ENCODE measurements at places on chromosomes 6 and 20.

- no peak for DNase-seq
Measured at GRCh38 chr6:162690158-162690557, 37.4 kb downstream of the PRKN start.

DNA sequence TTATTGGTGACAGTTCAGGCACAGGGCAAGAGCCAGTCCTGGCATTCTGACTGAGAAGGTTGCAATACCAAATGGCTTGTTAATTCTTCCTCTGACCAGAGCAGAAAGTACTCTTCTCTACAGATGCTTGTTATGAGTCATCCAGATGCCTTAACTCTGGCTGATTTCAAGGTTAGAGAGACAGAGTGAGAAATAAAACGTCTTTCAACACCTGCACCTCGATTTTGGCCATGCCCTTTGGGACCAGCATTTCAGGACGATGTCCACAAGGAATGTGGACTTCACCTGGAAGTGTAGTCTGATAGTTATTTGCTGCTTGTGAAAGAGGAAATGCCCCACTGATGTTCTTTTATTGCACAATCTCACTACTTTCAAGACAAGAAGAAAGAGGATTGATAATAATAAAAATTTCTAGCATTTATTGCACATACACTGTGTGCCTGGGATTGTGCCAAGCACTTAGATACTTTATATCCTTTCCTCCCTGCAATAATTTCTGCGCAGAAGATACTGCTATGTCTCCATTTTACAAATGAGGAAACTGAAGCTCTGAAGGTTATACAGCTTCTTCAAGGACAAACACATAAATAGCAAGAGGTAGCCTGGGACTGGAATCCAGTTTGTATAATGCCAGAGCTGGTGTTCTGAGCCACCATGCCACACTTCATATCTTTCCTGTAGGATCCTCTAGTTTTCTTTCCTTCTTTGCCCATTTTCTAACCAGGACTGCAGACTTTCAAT, 33.5 kb upstream of the MCM3 start:
- peak; percentile 76 for DNase-seq

DNA sequence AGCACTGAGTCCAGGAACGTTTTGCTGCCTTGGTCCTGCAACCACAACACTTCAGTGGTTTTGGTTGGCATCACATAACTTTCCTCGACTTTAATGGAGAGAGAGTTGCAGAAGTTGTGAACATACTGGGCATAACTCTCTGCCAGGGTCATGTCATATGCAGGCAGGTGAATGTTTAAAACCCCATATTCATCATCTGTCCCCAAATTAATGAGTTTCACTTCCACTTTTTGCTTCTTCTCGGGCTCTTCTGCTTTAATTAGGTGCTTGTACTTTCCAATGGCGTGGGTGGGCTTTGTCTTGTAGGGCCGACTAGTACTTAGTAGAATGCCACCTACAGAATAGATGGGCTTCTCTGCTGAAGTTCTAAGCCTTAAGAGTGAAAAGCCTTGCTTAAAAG, 45.2 kb upstream of the TFAP2A start:
- peak; percentile 71 for DNase-seq

GRCh38 chr20:54665812-54666211, 190.4 kb downstream of the DOK5 start:
- DNase-seq, result no peak

DNA sequence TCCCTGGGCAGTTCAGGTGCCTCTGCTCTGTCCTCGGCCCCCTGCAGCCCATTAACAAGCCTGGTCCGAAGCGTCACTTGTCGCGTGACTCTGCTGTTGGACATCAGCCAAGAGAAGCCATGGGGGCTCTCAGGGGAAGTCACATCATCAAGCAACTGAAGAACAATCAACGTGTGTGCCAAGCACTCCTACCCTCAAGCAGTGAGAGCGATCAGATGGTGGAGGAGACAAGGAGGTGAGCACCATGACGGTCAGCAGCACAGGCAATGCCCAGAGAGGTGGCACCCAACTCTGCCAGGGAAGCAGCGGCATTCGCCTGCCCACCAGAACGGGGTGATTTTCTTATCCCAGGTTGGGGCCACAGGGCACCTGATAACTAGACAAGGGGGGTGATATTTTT, 132.7 kb downstream of the AGPAT4 start:
- no peak for DNase-seq

- DNase-seq, result peak; percentile 66
Measured at GRCh38 chr6:73451223-73452106, 632 bp downstream of the CGAS start.

DNA sequence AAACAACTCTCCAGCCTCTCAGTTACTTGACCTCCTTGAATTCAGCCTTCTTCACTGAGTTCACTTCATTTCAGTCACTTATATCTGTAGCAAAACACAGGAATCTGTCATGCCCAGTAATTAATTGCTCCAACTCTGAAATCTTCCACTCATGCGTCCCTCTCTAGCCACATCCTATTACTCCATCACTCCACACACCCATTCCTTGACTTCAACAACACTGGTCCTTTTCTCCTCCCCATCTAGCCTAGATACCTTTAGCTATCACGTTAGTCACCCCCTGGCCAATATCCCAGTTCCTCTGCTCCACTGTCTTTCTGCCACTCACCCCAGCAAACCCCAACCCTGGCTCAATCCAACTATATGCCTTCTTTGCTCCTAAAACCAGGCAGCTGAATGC, 7.7 kb downstream of the ZHX3 start:
- DNase-seq, result no peak

- no peak for DNase-seq
Measured at GRCh38 chr20:2780948-2781347, 19.5 kb downstream of the CPXM1 start.

DNA sequence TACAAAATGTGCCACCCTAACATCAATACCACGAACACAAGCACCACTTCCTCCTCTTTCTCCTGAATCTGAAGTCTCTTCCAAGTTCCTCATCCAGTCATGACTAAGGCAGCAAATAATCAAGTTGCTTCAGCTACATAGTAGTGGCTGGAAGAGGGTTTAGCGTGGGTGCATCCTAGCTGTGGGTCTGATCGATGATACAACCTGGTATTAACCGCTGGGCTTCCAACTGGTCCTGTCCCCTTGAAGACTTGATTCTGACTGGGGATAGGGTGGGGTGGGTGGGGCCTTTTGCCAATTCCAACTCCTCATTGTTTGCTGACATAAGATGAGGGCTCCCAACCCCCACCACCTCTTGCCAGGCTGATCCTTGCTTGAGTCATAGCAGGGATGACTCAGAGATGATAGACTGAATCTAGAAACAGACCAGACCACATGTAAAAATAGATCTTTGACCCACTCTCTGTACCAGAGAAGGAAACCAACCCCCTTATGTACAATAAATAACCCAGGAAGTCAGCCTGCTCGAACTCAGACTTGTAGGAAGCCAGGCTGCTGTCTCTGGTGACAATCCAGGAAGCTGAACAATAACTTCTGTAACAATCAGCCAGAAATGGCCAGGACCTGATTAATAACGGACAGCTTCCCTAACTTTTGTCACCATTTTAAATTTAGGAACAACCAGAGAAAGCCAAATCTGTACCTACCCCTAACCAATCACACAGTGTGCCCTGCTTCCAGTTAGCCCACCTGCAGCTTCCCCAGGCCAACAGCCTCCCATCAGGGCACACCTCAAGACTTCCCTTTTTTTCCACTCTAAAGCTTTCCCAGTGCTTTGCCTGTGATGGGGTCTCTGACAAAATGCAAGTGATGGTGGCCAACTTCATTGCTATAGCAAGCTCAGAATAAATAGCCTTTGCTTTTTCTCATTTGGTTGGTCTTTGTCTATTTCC, 68.9 kb upstream of the FAM184A start:
- DNase-seq, result peak; percentile 67

GRCh38 chr6:38134704-38135088, 315.2 kb downstream of the ZFAND3 start:
- no peak for DNase-seq

GRCh38 chr20:12728782-12729181, 280.0 kb upstream of the SPTLC3 start:
- DNase-seq, result no peak

- peak; percentile 32 for DNase-seq
Measured at GRCh38 chr6:131685266-131685780, 15.9 kb downstream of the OR2A4 start.

DNA sequence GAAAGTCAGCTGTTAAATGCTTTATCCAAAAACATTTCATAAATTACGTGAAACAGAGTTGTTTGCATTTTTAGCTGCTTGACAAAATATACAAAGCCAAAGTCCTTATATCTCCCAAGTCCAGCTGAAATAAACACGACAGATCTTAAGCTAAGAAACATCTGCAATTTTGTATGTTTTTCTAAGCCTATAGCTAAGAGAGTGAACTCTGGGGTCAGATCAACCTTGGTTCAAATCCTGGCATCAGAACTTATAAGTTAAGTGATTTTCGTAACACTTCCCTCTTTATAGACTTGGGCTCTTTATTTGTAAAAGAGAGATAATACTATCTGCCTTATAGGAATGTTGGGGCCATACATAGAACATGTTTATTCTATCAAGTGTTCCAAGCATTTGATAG, 176.7 kb downstream of the PTPRK start:
- DNase-seq, result no peak

DNA sequence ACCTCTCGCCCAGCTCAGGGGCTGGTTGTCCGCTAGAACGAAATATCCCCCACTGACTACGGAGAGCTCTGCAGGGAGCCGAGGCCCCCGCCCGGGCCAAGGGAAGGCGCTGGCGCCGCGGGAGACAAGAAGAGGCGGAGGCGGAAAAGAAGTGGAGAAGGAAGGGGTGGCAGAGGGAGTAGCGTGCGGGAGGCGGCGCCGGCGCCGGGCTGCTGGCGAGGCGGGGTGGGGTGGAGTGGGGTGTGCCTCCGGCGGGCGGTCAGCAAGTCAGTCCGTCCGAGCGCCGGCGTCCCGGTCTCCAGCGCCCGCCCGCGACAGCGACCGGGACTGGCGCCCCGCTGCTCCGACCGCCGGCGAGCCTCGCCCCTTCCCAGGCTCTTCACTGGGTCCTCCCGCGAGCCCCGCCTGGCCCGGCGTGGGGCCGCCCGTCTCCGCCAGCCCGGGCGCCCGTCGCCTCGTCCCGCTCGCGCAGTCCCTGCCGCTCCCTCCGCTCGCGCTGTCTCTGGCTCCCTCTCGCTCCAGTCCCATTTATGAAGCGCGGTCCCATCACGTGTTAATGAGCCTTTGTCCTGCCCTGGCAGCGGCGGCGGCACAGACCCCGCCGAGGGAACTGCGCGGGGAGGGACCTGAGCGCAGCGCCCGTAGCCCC, at the start of gene CNR1:
Gene CNR1 (minus strand): TSS at position 504 of the 649 bp plus-strand sequence. CDS start 21,073 bp downstream, outside the sequence.
- DNase-seq, result peak; percentile 74

- DNase-seq, result no peak
Measured at GRCh38 chr6:167687116-167687725, 139.5 kb upstream of the AFDN start.

DNA sequence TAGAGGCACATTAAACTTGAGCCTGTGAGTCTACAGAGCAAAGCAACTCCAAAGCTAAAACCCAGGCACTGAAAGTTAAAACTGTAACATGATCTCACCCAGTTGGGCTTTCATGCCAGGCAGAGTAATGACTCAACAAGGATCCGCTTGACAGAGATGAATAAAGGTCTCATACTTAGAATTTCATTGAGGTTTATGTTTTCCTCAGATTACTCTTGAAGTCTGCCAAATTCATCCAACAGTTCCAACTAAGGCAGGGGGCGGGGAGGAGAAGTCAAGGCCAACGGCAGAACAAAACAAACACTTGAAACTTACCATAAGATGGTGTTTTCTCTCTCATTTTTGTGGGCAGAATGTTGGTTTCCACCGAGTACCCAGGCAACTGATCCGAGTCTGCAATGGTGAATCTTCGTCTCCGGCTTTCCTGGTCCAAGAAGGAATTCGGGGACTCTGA, 54.0 kb upstream of the IPCEF1 start:
- DNase-seq, result no peak

DNA sequence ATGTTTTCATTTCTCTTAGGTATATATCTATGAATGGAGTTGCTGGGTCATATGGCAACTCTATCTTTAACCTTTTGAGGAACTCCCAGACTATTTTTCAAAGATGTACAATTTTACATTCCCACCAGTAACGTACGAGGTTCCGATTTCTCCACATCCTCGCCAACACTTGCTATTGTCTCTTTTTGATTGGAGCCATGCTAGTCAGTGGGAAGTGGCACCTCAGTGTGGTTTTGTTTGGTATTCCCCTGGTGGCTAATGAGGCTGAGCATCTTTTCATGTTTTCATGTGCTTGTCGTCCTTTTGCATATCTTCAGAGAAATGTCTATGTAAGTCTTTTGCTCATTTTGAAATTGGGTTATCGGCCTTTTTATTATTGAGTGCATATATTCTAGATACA, 178.6 kb upstream of the EXOC2 start:
- no peak for DNase-seq

DNA sequence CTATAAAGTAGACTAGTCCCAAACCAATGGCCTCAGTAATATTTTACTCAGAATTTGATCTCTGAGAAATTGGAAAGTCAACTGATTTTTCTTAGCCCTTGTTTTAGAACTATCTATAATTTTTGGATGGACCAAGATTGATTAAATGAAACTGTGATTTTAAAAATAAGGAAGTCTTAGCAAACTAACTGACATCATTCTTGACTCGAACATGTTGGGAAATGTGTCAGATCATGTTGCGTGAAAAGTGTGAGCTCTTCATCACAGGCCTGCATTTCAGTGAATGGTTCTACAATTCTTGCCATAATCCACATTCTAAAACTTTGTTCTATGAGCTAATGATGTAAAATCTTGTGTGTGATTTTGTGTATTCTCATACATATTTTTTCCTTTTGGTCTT, 11.0 kb downstream of the TNFAIP3 start:
- no peak for DNase-seq

DNA sequence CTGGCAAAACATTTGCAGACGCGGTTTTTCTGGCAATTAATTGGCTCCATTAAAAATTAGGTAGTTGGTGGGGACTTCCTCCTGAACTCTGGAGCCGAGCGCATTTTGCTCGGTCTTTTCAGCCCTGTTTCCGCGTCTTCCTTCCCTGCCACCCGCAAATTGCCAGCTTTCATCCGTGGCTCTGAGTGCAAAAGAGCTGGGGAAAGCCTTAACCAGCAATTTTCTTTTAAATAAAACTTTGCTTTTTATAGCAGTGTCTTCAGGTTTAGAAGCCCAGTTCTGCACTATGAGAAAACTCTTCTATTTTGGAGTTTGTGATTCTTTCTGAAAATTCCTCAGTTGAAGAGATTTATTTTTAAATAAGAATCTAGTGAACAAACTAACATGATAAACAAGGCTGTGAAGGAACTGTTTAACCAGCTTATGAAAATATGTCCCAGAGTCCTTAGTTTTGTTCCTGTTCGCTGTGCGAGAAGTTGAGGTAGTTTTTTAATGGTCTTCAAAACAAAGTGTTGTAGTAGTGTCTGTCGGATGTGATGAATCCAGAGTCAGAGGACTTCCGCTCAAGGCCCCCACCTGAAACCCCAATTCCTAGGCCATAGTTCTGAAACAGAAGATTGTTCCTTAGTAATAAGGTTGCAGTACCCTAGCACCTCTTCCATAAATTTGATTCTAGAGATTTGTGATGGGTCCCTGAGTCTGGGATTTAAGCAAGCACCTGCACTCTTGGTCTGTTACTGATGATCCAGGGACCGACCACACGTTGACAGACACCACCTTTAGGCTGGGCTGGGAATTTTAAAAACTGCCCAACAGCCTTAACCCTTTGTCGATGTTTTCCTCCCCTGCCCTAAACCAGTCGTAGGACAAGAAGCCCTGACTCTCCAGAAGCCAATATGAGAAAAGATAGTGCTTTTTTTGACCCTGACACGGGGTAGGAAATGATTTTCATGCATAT, 950 bp downstream of the KCTD20 start:
- DNase-seq, result peak; percentile 38
